GM12878 (cell line): ENCODE measurements at places on chromosomes 16 and 17.

- no peak for DNase-seq
Measured at GRCh38 chr16:78988361-78988969, 612.1 kb downstream of the MAF start.

GRCh38 chr16:53291757-53292392 is 142.4 kb upstream of the RBL2 start:
- no peak for DNase-seq

DNA sequence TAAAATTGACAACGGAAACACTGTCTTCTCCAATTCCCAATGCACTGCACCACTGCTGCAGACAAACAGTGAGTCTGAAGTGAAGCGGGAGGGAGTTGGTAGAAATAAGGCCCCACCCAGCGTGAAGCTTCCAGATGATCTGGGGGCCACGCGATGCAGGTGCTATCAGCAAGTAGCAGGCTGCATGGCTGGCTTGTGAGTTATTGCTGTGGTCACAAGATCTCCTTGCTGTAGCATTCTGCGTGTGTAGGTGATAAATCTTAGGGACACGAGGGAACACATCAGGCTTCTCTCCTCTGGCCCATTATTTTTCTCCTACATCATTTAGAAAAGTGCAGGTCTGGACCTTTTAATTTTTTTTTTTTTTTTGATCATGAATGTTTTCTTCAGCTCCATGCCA is 407.6 kb downstream of the TMEM114 start:
- DNase-seq, result no peak

GRCh38 chr16:68233835-68234187 is 2.1 kb downstream of the ESRP2 start:
- DNase-seq, result no peak

DNA sequence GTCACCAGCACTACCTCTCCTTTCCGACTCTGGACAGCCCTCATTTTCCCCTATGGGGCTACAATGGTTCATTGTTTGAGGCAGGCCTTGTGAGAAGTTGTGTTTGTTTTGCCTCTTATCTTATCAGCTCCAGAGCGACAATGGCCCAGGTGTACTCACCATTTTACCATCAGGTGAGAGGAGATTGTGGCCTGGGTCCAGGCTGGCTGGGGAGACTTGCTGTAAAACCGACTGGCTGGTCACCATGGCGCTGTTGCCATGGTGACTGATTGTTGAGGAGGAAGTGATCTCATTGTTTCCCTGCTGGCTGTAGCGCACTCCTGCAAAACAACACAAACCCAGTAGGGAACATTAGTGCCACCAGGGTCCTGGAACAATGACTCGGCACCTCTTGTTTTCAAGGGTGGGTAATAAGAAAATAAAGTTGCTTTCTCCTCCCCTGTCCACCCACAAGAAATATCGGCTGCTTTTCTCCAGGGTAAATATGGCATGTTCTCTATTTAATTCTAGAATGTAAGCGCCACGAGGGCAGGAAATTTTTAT is 34.4 kb downstream of the HNF1B start:
- DNase-seq, result no peak

- peak; percentile 71 for DNase-seq
Measured at GRCh38 chr16:81810361-81810760, 31.3 kb downstream of the PLCG2 start.

DNA sequence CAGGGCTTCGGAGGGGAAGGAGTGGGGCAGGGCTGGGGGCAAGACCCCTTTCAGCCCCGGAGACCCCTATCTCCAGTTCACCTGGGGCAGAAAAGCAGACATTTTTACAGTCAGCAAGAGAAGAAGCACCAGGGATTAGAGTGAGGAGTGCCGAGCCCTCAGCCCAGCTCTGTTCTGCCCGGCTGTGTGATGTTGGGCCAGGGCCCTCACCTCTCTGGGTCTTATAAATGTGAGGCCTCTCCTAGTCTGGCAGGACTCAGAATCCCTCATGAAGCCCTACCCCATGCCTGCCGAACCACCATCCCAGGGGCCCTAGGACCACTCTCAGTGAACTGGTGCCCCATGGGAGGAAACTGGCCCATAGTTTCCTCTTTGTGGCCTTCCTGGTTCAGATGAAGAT is 12.8 kb downstream of the CX3CL1 start:
- no peak for DNase-seq

DNA sequence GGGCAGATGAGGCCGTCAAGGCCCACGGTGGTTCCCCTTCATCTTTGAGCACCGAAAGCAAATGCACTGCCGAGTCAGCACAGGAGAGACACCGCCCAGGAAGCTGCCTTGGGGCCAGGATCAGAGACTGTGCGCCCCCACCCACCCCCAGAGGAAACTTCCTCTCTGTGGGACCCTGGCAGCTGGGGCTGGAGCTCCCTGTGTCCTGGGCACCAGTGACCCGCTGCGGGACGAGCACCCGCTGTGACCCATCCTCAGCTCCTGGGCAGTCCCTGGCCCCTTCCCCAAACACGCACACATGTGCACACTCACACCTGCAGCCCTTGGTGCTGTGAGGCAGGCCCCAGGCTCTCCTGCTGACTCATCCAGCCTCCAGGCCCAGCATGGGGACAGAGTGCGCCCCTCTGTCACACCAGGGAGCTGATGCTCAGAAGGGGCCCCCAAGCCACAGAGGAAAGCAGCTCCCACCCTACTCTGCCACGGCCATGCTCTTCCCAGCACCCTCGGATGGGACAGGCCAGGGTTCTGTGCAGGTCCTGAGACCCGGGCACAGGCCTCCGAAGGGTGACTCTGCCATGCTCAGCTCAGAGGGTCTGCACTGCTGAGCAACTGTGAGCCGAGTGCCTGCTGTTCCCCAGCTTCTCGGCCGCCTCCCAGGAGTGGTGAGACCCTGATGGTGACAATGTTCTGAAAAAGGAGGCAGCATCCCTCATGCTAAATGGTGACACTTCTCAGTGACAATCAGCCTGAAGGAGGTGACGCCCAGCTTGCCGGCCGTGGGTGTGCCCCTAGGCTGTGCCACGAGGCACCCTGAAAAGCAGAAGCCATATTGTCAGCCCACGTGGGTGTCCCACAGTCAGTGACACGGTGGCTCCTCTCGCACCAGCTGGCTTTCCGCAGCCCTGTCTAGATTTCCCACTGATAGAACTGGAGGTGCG is 3.6 kb downstream of the PIEZO1 start:
- DNase-seq, result no peak

DNA sequence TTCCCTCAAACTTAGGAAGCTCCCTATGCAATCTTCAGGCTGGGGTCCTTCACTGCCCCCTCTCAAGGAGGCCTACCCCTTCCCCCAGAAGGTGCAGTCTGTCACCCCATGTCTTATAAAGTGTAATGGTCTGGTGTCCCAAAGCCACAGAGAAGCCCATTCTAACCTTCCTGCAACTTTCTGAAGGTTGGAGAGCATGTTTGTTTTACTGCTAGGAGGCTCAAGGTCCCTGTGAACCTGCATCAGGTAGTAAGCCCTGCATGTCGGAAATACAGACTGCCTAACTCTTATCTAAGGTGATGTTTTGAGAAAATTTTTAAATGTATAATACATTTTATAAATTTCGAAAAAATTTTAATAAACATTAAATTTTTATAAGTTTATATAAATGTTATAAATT is 18.3 kb downstream of the ZNF750 start:
- DNase-seq, result no peak

- DNase-seq, result no peak
Measured at GRCh38 chr17:47955497-47956461, 1.9 kb downstream of the PRR15L start.

DNA sequence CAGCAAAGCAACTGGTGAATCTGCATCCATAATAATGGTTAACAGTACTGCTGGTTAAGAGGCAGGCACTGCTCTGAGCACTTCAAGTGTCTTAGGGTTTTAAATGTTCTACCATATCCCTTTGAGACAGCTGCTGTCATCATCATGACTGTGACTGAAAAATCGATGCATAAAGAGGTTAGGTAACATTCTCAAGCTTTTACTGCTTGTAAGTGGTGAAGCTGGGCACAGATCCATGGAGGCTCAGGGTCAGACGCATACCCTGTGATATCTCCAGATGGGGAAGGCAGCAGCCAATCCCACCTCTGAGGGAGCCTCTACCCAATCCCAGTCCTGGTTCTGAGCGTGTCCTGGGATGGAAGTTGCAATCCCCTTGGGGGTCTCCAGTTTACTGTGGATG is 57.6 kb upstream of the SOX9 start:
- DNase-seq, result no peak

DNA sequence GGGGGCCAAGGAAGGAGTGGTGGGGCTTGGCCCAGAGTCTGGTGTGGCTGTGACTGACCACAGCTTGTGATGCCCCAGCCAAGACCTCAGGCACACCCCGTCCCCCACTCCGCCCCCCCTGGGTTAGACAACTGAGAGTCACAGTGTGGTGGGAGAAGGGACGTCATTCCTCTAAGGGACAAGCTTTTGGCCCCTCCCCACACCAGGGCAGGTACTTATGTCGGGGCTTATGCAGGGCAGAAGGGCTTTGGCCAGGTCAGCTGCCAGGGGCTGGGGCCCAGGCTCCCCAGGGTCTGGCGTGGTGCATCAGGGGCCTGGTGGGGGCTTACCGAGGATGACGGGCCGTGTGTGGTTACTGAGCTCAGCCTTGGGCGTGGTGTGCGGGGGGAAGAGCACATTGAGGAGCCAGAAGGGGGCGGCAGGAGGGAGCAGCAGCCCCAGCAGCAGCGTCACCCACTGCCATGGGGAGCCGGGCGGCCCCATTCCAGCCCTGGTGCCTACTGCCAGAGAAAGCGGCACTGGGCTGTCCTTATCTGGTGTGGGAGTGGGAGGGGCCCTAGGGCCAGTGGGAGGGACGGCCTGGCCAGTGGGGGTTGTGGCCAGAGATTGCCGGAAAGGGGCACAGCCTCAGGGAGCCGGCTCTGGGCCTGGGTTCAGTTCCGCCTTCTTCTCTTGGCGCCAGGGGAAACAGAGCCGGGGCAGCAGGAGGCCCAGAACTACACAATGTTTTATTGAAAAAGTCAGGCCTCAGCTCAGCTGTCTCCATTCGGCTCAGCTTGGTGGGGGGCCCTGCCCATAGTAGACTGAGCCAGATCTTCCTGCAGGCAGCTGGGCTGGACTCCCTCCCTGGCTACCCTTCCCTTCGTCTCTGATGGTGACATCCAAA is at the start of gene LCAT:
LCAT (minus strand) TSS at position 502 of the 886 bp plus-strand sequence; CDS start at position 483, 19 bp downstream.
- DNase-seq, result no peak

GRCh38 chr16:15518381-15519351 is 84.3 kb downstream of the BMERB1 start:
- DNase-seq, result no peak

- DNase-seq, result peak; percentile 68
Measured at GRCh38 chr16:53099318-53100130, 44.7 kb downstream of the CHD9 start.

GRCh38 chr17:34588266-34588665 is 8.9 kb downstream of the TMEM132E start:
- DNase-seq, result no peak

DNA sequence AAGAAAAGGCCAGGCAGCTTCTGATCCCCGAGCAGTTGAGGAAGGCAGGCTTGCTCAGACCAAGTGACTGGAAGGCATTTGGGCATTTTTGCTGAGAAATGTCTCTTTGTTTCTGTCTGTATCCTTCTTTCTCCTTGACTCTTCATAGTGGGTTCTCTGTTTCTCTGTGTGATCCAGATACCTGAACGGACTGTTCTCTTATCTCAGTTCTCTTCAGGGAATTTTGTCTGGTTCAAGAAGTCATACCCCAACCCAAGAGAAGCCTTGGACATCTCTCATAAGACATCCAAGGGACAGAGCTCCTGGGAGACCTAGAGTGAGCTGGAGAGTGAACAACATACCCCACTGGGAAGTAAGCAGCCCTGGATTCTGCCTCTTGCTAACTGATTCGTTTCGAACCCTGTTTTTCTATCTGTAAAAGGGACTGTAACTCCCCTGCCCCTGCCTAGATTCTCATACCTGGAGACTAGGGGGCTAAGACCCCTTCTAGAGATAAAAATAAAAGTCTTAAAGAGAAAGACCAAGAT is 541 bp downstream of the CCL3 start:
- no peak for DNase-seq

- no peak for DNase-seq
Measured at GRCh38 chr17:41486809-41487530, 2.7 kb downstream of the KRT36 start.

DNA sequence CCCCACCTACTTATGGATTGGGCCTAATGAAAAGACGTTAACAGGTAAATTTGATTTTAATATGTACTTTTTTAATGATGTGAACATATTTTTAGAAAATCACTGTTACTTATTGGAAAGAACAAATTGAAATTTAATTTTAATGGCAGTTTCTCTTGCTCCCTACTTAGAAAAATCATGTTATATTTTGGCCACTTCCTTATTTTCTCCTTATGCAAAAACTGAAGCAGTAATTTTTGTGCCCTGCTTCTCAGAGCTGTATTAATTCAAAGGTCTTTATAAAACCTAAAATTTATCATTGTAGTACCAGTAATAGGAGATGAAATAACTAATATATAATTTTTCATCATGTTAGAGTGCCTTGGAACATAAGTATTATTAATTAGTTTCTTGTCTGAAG is 2.8 kb downstream of the ZPBP2 start:
- DNase-seq, result no peak

DNA sequence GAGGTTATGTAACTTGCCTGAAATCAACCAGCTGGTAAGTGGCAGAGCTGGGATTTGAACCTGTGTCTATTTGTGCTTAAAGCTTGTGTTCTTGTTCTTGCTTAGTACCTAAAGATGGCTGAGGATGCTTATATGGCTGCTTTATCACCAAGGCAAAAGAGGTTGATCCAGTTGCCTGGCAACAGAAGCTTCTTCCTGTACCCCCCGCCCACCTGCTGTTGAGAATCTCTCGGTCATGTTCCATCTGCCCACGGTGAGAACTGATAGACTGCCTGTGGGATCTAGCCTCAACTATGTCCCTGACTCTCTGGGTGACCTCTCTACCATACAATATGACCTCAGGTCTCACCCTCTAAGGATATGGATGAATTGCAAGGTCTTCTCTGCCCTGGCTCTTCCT is 60.7 kb downstream of the ABCC6 start:
- DNase-seq, result no peak
